ENCODE measurements at places on chromosomes 4 and X.

DNA sequence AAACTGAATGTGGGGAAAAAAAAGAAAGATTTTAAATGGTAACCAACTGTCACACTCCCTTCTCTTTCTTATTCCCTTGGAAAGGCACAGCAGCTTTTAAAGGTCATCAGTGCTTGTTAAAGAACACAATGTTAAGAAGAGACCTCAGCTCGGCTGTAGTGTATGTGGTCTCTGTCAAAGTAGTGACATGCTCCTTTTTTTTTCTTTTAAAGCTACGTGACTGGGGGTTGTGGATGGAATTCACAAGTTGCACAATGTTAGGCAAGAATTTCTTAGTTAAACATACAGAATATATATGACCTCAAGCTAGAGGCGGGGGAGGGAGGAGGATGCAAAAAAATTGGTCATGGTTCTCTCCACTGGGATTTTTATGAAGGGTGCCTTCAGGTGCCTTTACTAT lies 45.6 kb downstream of the OCRL start:
- H3K4me1 ChIP-seq, result no peaks in the 10 kb centered on the region
- no peak overlapping the region for H3K27ac ChIP-seq
- no peaks in the 10 kb centered on the region for H3K27me3 ChIP-seq

GRCh38 chrX:152810403-152810802 lies 20.2 kb downstream of the CETN2 start:
- no peak overlapping the region for H3K27ac ChIP-seq
- no peaks in the 10 kb centered on the region for H3K4me1 ChIP-seq
- H3K36me3 ChIP-seq, result no peaks in the 10 kb centered on the region
- DNase-seq, result no peak
- H3K27me3 ChIP-seq, result no peaks in the 10 kb centered on the region

GRCh38 chrX:107691024-107691448 lies 62.7 kb downstream of the PRPS1 start:
- H3K36me3 ChIP-seq, result no peaks in the 10 kb centered on the region
- H3K27me3 ChIP-seq, result no peaks in the 10 kb centered on the region
- no peak for DNase-seq
- H3K27ac ChIP-seq, result no peak overlapping the region

GRCh38 chrX:42050345-42050744 lies 127.0 kb upstream of the CASK start:
- no peaks in the 10 kb centered on the region for H3K4me1 ChIP-seq
- no peak overlapping the region for H3K4me3 ChIP-seq
- H3K36me3 ChIP-seq, result no peaks in the 10 kb centered on the region
- no peaks in the 10 kb centered on the region for H3K27me3 ChIP-seq

DNA sequence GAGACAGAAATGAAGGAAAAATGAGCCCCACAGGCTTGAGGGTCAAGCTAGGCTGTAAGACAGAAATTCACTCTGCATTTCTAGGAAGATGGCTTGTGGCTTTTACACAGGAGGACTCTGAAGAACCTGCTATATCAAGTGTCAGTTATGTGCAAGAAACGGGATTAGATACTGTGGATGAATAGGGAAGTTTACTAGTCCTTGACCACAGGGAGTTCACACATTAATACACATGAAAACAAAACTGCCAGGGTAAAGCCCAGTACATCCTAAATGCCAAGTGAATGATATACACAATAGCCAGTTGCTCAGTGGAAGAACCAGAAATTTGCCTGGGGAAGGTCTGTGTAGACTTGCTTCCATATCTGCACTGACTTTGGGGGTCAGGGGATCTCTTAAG lies 53.5 kb downstream of the TMEM131L start:
- peaks cover 65% of the 10 kb centered on the region for H3K4me1 ChIP-seq
- no peak for DNase-seq
- H3K27me3 ChIP-seq, result no peaks in the 10 kb centered on the region

- H3K27me3 ChIP-seq, result no peaks in the 10 kb centered on the region
- H3K36me3 ChIP-seq, result no peaks in the 10 kb centered on the region
- DNase-seq, result no peak
- H3K4me3 ChIP-seq, result no peak overlapping the region
- no peaks in the 10 kb centered on the region for H3K4me1 ChIP-seq
- no peak overlapping the region for H3K27ac ChIP-seq
Observed at GRCh38 chr4:95248720-95249425, 299.9 kb downstream of the UNC5C start.

GRCh38 chr4:116561768-116562167 lies 523.6 kb downstream of the TRAM1L1 start:
- no peaks in the 10 kb centered on the region for H3K27me3 ChIP-seq
- no peak overlapping the region for H3K27ac ChIP-seq
- H3K36me3 ChIP-seq, result no peaks in the 10 kb centered on the region
- H3K4me3 ChIP-seq, result no peak overlapping the region
- no peaks in the 10 kb centered on the region for H3K4me1 ChIP-seq
- DNase-seq, result no peak

Measured in left lung (tissue), 14 donors.